GM06990 (cell line): ENCODE measurements at places on chromosomes 4 and X.

GRCh38 chrX:30702736-30703135 lies 49.5 kb downstream of the GK start:
- DNase-seq, result no peak

DNA sequence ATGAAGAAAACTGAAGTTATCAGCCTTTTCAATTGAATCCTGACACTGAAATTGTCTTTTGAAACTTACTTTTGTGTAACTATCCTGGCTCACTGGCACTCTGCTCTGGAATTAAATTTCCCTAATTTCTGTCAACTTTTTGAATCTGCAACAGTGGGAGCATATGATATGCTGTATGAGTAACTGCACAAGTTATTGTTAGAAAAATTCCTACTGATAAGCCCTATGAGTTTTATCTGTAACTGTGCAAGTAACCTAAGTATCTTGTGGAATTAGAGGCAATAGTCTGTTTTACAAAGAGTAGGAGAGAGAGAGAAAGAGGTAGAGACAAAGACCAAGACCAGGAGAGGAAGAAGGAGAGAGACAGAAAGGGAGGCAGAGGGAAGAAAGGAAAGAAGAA lies 9.2 kb upstream of the HPGD start:
- DNase-seq, result no peak

DNA sequence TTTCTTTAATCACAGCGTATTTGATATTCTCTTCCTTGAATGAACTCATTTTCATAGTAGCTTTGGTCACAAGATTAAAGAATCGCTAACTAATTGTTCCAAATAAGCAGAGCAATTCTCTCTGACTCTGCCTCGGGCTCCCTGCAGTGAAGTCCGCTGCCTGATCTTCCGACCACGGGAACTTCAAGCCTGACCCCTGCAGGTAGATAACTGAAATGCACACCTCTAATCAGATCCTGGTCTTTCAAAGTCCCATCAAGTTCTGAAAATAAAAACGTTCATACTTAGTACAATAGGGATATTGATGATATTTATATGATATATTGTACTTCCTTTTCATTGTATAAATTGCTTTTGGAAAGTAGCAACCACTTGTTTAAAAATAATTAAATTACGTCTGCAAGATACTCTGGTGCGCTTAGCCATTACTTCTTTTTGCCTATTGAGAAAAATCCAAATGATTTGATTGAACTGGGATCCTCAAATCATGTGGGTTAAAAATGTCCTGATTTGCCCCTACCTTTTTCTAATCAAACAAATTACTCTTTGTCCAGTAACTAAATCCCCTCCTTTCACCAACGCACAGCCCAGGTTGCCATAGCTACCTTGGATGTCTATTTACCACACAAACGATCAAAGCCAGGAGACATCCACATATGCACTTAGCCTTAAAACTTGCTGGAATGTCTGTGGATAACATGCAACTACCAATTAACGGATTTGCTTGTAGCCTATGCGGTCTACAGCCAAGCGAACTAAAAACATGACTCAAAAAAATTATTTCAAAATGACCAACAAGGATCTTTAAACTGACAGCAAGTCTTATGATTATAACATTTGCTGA lies 4.2 kb downstream of the MID1 start:
- no peak for DNase-seq

GRCh38 chr4:849478-850175 lies 23.7 kb upstream of the CPLX1 start:
- DNase-seq, result no peak

DNA sequence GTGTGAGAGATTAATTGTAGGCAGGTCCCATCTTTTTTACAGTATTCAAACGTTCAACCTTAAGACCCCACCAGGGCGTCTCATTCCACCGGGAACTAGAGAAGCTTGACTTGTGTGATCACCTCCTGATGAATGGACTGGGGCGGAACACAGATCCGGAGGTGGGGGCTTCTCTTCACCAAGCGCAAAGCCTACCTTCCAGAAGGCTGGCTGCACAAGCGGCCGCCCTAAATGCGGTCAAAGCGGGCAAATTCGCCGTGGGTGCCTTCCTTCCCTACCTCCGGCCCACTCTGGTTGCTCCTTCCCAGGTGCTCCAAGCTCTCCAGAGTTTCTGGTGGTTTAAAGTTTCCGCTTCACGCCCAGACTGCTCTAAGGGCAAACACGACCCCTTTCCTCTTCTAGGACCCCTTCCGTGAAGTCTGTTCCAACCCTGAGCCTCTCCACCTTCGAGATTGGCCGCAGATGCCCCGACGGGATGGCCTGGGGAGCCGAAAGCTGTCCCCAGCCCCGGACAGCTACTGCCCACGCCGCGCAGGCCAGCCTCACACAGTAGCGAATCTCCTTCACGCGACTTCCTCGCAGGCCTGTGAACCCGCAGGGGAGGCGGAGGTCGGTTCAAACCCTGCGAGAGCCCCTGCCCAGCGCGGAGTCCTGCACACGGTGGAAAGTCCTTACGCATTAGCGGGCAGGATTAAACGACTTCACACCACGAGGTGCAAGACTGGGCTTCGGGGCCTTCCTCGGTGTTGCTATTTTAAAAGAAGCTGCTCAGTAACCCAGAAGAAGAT lies 1.6 kb upstream of the WWC2 start:
- no peak for DNase-seq

DNA sequence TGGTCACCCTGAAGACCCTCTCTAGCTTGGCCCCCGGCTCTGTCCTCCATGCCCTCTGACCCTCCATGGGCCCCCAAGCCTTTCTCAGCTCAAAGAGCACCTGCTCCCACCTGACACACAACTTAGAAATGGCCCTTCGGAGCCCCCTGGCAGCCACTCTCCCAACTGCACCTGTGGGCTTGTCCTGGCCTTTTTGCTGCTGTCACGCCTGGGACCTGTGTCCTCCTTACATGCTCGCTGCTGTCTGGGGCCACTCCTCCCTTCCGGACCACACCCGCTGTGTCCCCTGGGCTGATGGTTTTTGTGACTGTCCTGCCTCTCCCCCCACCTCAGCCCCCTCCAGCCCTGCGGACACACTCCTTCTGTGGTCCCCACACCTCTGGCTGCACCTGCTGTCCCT lies 106.2 kb upstream of the AFAP1 start:
- no peak for DNase-seq

DNA sequence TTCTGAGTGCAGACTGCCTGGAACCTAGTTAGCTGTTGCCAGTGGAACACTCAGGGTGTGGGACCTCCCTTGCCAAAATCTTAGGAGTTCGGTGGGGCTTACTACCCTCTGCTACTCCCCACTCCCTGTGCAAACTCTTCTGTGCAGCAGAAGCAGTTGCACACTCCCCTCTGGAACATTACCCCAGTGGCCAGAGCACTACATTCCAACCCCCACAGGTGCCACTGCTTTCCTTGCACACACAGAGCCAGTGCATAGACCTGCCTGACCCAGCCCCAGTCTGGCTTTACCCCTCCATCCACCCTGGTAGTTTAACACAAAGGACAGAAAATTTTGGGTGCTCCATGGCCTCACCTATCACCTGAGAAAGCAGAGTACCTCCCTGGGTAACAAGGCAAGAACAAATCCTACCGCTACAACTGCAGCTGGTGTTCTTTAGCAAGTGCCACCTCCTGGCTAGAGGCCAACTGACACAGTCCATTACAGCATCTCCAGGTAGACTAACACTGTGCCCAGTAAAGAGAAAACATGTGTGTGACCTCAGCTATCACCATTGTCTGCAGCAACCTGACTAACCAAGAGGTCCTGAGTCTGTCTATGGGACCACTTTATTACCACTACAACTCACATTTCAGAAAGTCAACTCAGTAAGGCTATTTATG lies 11.5 kb upstream of the RASSF6 start:
- no peak for DNase-seq

DNA sequence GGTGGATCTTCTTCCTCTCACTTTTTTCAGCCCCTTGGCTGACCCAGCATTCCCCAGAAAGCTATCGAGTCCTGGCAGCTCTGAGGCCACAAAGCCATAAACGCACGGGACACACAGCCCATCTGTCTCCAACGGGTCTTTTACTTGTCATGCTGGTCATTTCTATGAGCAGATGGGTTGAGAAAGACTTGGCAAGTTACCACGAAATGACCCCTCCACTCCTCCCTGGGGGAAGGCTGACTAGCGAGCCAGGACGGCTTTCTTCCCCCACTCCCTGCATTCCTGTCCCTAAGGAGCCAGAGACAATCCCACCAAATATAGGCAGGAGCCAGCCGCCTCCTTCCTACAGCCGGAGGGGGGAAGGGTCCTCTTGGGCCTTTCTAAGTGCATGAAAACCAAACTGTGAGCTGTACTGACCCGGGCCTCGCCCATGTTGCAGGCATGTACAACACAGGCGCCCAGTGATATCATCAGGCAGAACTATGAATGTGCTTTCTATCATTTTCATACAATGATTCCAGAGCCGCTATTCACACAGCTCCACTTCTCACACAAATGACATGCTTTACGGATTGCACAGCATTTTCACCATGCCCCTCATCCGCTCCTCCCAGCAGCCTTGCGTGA lies 28.6 kb downstream of the AFAP1 start:
- DNase-seq, result no peak

DNA sequence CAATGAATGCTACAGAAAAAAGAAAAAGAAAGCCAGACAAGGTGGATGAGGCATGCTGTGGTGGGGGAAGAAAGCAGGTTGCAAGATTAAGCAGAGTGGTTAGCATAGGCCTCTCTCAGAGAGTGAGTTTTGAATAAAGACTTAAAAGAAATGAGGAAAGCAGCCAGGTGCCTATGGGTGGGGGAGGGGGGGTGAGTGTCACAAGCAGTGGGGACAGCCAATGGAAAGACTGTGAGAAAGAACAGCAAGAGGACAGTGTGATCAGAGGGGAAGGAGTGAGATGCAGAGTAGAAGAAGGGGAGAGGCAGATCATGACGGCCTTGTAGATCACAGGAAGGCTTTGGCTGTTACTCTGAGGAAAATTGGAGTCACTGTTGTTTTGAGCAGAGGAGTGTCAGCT lies 162.5 kb downstream of the SOX3 start:
- no peak for DNase-seq

DNA sequence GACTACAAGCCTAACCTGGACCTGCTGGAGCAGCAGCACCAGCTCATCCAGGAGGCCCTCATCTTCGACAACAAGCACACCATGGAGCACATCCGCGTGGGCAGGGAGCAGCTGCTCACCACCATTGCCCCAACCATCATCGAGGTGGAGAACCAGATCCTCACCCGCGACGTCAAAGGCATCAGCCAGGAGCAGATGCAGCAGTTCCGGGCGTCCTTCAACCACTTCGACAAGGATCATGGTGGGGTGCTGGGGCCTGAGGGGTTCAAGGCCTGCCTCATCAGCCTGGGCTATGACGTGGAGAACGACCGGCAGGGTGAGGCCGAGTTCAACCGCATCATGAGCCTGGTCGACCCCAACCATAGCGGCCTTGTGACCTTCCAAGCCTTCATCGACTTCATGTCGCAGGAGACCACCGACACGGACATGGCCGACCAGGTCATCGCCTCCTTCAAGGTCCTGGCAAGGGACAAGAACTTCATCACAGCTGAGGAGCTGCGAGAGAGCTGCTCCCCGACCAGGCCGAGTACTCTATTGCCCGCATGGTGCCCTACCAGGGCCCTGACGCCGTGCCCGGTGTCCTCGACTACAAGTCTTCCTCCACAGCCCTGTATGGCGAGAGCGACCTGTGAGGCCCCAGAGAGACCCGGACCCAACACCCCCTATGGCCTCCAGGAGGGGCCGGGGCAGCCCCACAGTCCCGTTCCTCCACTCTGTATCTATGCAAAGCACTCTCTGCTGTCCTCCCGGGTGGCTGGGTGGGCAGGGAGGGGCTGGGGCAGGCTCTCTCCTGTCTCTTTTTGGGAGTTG lies 486.2 kb downstream of the TRAM1L1 start:
- DNase-seq, result no peak

DNA sequence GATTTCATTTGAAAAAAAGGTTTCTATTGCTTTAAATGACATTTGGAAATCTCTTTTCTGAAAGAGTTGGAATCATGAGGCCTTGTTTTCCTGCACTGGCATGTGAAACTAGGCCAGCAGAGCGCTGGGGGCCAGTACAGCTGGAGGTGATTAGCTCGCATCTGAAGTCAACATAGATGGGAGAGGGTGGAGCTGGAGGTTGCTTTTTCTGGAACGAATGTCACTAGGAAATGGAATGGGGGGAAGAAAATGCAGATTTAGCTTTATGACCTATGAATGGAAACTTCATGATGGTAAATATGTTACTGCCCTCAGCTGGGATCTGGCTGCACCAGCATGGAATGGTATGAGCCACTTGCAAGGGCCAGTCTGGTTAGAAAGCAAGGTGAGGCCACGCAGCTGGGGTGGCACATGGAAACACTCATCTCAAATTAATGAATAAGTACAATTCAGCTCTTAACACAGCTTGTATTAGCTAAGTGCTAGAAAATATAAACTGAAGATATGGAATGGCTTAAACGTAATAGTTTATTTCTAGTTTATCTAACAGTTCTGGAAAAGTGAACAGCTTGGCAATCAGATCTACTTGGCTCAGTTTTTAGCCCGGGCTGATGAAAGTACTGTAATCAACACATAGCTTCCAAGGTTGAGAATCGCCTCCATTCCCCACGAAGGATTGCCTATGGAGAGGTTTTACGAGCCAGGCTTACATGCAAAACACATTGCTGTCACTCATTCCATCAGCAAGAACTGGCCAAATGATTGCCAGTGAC lies 32.5 kb downstream of the SLC10A6 start:
- no peak for DNase-seq

DNA sequence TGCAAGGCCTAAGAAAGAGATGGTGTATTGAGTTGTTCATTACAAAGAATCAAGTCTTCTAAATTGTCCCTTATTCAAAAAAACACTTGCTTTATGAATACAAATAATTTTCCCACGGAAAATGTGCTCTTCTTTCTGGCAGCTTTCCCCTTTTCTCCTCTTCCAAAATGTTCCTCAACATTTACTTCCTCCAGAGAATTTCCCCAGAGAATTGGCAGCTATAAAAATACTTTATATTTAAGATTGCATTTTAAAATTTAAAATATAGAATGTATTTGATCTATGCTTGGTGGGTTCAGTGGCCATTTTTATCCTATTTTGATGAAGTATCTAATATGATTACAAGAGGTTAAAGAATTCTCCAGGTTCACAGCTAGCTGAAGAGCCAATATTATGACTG lies 521.0 kb downstream of the IQCM start:
- no peak for DNase-seq

GRCh38 chr4:80243274-80244018 lies 23.0 kb upstream of the FGF5 start:
- no peak for DNase-seq

DNA sequence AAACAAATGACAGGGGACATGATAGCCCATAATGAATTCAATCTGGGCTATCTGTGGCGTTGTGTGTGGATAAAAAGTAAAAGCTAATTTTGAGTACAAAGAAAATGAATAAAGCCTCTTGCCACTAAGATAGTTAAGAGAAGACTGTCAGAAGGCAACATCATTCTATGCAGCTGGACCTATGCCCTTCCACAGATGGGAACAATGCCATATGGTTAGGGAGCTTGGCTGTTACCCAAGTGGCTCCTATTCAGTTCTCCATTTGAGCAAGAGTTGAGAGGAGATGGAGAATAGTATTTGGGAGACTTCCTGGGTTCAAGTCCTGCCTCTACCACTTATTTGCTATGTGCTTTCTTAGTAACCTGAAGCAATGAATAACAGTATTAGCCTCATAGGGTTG lies 107.7 kb downstream of the ANXA3 start:
- no peak for DNase-seq
